ENCODE measurements at places on chromosomes 12 and 14.

DNA sequence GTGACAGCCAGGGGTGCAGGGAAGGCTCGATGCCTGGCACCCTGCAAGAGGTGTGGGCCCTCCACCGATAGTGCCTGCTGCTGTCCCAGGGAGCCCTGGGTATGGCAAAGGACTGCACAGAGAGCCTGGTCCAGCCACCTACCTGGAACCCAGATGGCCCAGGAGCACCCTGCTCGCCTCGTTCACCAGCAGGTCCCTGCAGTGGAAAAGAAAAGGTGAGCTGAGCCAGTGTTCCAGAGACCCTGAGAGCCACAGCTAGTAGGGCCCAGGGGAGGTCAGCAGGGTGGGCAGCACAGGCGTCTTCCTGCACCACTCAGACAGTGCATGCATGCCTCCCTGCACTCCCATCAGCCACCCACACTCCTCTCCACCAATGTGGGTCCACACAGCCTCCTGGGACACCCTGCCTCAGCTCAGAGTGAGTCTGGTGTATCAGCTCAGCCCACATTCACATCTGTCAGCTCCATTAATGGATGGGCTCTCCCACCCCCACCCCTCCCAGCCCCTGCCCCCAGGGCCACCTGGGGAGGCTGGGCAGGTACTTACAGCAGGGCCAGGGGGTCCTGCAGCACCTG lies 20.2 kb downstream of the TMEM106C start:
- H3K4me1 ChIP-seq, result no peaks in the 10 kb centered on the region
- no peaks in the 10 kb centered on the region for H3K36me3 ChIP-seq
- DNase-seq, result no peak
- H3K4me3 ChIP-seq, result no peak overlapping the region
- no peak overlapping the region for H3K27ac ChIP-seq
- H3K27me3 ChIP-seq, result peaks cover 12% of the 10 kb centered on the region

DNA sequence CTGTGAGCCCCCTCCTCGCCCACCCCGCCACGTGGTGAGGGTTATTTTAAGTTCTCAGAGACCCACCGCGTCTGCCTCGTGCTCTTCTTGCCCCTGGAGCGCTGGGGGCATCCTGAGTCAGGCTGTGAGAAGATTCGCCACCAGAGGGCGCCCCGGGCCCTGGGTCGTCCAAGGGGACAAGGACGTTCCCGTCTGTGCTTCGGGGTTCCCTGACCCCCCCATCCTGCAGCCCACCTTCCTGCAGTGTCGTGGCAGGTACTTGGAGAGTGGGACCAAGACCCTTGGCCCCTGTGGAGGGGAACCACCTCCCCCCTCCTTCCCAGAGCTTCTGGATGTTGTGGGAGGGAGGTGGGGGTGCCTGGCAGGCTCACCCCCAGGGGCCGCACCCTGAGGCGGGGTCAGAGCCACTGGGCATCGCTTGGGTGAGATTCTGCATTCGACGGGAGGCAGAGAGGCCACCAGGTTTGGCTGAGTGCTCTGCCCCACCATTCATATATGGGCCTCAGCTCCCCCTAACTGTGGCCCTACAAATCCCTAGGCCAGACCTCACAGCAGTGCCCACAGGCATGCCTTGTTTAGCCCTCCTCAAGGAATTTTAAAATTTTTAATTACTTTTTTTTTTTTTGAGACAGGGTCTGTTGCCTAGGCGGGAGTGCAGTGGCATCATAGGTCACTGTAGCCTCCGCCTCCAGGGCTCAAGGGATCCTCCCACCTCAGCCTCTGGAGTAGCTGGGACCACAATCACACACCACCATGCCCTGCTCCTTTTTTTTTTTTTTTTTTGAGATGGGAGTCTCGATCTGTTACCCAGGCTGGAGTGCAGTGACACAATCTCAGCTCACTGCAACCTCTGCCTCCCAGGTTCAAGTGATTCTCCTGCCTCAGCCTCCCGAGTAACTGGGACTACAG lies 17.0 kb downstream of the RHOF start:
- no peak overlapping the region for H3K4me3 ChIP-seq
- no peaks in the 10 kb centered on the region for H3K27me3 ChIP-seq
- no peak overlapping the region for H3K27ac ChIP-seq
- peaks cover 11% of the 10 kb centered on the region for H3K4me1 ChIP-seq

GRCh38 chr14:102811254-102811963 lies 34.2 kb downstream of the TRAF3 start:
- H3K36me3 ChIP-seq, result peaks cover 24% of the 10 kb centered on the region
- DNase-seq, result no peak
- H3K4me3 ChIP-seq, result no peak overlapping the region
- H3K4me1 ChIP-seq, result peaks cover 38% of the 10 kb centered on the region
- H3K27me3 ChIP-seq, result no peaks in the 10 kb centered on the region

GRCh38 chr14:100524933-100525243 lies 62.3 kb downstream of the BEGAIN start:
- no peak overlapping the region for H3K27ac ChIP-seq
- DNase-seq, result peak; percentile 3
- H3K36me3 ChIP-seq, result no peaks in the 10 kb centered on the region
- no peaks in the 10 kb centered on the region for H3K4me1 ChIP-seq
- no peak overlapping the region for H3K4me3 ChIP-seq

GRCh38 chr14:89814126-89814525 lies 140.4 kb downstream of the EFCAB11 start:
- H3K27me3 ChIP-seq, result peaks cover 31% of the 10 kb centered on the region
- no peak overlapping the region for H3K4me3 ChIP-seq
- no peak for DNase-seq
- no peaks in the 10 kb centered on the region for H3K36me3 ChIP-seq
- H3K27ac ChIP-seq, result no peak overlapping the region

GRCh38 chr14:21087294-21088091 lies 11.0 kb downstream of the ZNF219 start:
- H3K4me1 ChIP-seq, result peaks cover 17% of the 10 kb centered on the region
- DNase-seq, result peak; percentile 45
- no peaks in the 10 kb centered on the region for H3K36me3 ChIP-seq
- no peaks in the 10 kb centered on the region for H3K27me3 ChIP-seq
- peak overlapping the region; percentile 79 for H3K27ac ChIP-seq

GRCh38 chr12:121132601-121133481 lies at the start of gene P2RX7:
Gene P2RX7, plus strand, starts transcription at chr12:121132876. Its CDS starts 95 bp downstream, at chr12:121132971.
- peaks cover 62% of the 10 kb centered on the region for H3K4me1 ChIP-seq
- H3K27ac ChIP-seq, result peak within 1 kb of the TSS; percentile 82
- DNase-seq, result peak; percentile 53
- H3K4me3 ChIP-seq, result peak within 1 kb of the TSS; percentile 89
- peaks cover 15% of the 10 kb centered on the region for H3K36me3 ChIP-seq
- no peaks in the 10 kb centered on the region for H3K27me3 ChIP-seq

GRCh38 chr14:95162641-95163040 lies 5.3 kb upstream of the DICER1 start:
- DNase-seq, result no peak
- peaks cover 6% of the 10 kb centered on the region for H3K4me1 ChIP-seq
- no peaks in the 10 kb centered on the region for H3K27me3 ChIP-seq
- H3K36me3 ChIP-seq, result peaks cover 2% of the 10 kb centered on the region

GRCh38 chr12:43964033-43964432 lies 128.2 kb downstream of the TMEM117 start:
- no peaks in the 10 kb centered on the region for H3K27me3 ChIP-seq
- no peak overlapping the region for H3K4me3 ChIP-seq
- no peaks in the 10 kb centered on the region for H3K36me3 ChIP-seq
- no peak overlapping the region for H3K27ac ChIP-seq

- H3K4me1 ChIP-seq, result no peaks in the 10 kb centered on the region
- H3K4me3 ChIP-seq, result no peak within 1 kb of the TSS
- H3K36me3 ChIP-seq, result no peaks in the 10 kb centered on the region
- H3K27ac ChIP-seq, result no peak within 1 kb of the TSS
These were observed at the start of gene PTPRR for GRCh38 chr12:70920251-70920851. Gene PTPRR, minus strand, starts transcription at chr12:70920738. Its CDS starts 348 bp downstream, at chr12:70920390.

DNA sequence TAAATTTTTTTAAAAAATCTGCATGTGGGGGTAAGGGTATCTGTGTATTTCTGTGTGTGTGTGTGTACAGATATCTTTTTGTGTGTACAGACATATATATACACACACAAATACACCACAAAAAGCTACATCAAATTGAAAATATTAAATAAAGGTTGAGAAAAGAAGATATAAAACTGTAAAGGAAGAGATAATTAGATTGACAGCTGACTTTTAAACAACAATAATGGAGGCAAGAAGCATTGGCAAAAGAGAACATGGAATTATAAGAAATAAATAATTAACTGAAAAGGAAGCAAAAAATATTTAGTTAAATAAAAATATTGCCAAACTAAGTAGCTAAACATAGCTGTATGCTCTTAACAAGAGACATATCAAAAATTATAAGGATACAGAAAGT lies 291.4 kb downstream of the FSCB start:
- DNase-seq, result no peak
- no peak overlapping the region for H3K4me3 ChIP-seq
- no peaks in the 10 kb centered on the region for H3K27me3 ChIP-seq
- no peak overlapping the region for H3K27ac ChIP-seq

- peaks cover 26% of the 10 kb centered on the region for H3K4me1 ChIP-seq
- H3K27me3 ChIP-seq, result no peaks in the 10 kb centered on the region
- peak overlapping the region; percentile 11 for H3K27ac ChIP-seq
- peaks cover 11% of the 10 kb centered on the region for H3K36me3 ChIP-seq
- no peak overlapping the region for H3K4me3 ChIP-seq
- no peak for DNase-seq
These were observed 297.9 kb upstream of the AMIGO2 start for GRCh38 chr12:47377414-47378221.
